ENCODE measurements at places on chromosomes 3 and 15.

GRCh38 chr3:14371573-14372474, 30.6 kb upstream of the SLC6A6 start:
- no peak for DNase-seq

GRCh38 chr3:60303160-60303559, 948.1 kb downstream of the FHIT start:
- DNase-seq, result no peak

- no peak for DNase-seq
Measured at GRCh38 chr15:75517233-75517632, 61.9 kb downstream of the PTPN9 start.

- DNase-seq, result no peak
Measured at GRCh38 chr3:32626631-32627030, 56.0 kb upstream of the DYNC1LI1 start.

- DNase-seq, result no peak
Measured at GRCh38 chr3:45098310-45098709, 47.9 kb downstream of the CDCP1 start.

GRCh38 chr3:14533457-14533958, 6.6 kb downstream of the GRIP2 start:
- DNase-seq, result no peak

DNA sequence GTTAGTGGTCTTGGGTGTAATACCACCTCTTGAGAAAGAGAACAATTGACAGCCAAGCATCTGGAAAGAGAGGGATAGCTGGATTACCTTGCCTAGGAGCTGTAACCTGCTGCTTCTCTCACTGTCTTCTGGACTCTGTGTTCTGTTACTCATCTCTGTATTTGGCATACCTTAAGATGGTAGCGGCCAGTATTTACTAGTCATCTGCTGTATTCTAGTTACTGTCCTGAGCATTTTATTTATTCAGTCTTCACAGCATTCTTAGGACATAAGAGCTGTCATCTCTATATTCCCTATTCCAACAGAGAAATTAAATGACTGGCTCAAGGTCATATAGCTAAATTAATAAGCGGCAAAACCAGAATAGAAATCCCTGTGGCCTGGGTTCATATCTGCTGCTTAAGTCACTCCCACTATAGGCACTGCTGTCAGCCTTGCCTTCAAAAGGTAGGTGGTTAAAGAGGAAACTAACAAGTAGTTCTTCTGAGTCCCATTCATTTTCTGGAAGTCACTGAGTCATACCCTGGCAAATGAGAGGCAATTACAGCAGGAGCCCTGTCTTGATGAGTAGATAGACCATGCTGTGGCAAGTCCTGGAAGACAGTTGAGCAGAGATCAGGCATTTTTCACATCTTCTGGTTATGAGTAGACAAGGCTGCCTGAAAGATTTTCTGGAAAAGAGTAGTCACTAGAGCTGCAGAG, 68.2 kb downstream of the RAB7A start:
- no peak for DNase-seq

GRCh38 chr15:61660579-61660978, 399.7 kb downstream of the VPS13C start:
- DNase-seq, result no peak

GRCh38 chr3:9843715-9844438, at the start of gene RPUSD3:
Gene RPUSD3, minus strand, starts transcription at chr3:9844008. Its CDS starts 18 bp downstream, at chr3:9843990.
- peak; percentile 95 for DNase-seq

- peak; percentile 34 for DNase-seq
Measured at GRCh38 chr15:75775296-75776064, 62.8 kb upstream of the CSPG4 start.

DNA sequence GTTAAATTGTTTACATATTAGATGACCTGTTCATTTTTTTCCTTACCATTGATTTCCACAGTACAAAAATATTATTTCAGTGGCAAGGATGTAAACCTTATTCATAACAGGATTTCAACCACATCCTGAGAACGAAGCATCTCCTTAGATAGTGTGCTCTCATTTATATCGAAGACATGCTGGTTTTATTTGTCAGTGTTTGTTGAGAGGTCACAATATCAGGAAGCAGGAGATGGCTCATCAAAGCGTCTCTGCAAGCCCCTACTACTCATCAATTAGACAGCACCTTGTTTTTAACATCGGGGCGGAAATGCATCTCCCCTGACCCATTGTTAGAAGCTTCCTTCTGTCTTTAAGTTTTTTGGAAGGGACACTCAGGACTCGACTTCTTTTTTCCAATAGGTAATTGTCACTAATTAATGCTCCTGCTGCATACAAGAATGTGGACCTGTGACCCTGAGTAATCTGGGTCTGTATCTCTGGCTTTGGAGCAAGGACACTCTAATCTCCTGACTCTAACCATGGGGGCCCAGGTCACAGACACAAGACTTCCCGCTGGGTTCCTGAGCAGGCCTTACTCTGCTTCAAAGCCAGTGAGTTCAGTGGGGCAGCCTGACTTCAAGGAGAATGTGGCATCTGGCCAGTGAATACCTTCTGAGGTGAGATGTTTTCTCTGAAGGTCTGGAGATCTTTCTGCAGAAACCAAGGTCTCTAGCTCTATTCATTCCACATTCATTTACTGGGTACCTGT, 50.3 kb downstream of the MECOM start:
- no peak for DNase-seq

DNA sequence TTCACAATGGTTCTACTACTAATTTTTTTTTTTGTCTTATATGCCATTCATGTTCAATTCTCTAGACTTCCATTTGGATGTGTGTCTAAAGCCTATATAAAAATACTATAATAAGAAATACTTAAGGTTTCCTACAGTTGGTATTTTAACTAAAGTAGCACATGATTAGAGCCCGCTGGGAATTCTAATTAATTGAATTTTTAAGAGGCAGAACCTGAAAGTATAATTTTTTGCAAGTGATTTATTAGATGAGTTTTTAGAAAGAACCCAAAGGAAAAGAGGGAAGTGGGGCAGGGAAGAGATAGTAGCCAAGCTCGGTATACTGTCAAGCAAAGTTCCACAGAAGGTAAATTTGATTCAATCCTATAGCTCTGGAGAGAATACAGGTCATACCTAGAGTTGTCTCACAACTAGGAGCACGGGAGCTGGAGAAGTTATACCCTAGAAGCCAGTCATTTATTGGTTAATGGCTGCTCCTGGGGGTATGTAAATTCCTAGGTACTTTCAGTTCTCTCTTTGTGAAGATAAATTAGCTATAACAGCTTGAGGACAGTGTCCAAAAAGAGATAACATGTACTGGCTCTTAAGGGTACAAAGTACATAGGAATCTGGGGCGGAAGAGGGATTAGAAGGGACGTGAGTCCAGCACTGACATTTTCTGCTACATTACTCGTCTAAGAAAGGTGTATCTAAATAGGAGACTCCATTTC, 225.6 kb downstream of the CNTN6 start:
- no peak for DNase-seq

- DNase-seq, result no peak
Measured at GRCh38 chr3:39262846-39263245, 17.0 kb downstream of the CX3CR1 start.
